Retinal pigment epithelial cell (primary cell): ENCODE measurements at places on chromosomes 5 and 9.

DNA sequence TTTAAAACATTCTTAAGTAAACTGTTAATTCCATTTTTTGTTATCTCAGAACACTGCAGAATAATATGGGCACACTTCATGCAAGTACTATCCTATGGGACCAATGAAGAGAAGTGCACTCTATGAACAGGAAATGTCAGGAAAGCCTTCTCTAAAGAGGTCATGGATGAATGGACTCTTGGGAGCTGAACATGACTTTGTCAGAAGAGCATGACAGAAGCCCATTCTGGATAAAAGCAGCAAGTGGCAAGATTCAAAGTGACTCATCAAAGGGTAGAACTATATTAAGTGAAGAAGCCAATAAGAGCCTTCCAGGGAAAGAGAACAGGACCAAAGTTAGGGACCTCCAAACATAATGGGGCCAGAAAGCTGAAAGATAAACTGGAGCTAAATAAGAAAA, 94.0 kb downstream of the RAPGEF6 start:
- no peak for DNase-seq

DNA sequence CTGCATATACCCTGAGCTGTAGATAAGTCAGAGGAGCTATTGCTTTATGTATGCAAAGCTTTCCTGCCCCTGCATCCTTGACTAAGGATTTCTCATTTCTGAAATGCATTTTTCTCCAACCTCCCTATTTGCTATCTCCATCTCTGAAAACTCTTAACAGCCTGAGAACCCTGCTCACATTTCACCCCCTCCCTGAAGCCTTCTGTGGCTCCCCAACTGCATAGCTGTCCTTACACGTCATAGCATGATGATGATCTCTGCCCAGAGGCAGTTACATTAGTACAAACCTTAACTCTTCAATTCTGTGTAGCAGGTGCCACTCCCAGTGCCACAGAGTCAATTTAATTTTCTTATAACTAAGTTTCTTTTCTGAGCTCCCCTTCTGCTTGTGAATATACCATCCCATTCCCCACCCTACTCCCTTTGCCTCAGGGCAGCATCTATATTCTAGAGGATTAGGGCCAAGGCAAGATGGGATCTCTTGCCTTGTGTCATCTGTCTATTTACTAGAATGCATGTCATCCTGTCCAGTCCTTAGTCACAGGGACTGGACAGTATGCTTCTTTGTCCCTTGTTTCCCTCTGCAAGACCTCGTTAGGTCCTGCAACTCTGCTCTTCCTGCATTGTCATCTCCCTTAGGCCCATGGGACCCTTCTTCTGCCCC, 149.7 kb upstream of the SPRY4 start:
- DNase-seq = no peak

GRCh38 chr5:107572715-107573368, 97.9 kb downstream of the EFNA5 start:
- no peak for DNase-seq

GRCh38 chr9:138015021-138015829, 137.6 kb downstream of the CACNA1B start:
- DNase-seq = no peak

DNA sequence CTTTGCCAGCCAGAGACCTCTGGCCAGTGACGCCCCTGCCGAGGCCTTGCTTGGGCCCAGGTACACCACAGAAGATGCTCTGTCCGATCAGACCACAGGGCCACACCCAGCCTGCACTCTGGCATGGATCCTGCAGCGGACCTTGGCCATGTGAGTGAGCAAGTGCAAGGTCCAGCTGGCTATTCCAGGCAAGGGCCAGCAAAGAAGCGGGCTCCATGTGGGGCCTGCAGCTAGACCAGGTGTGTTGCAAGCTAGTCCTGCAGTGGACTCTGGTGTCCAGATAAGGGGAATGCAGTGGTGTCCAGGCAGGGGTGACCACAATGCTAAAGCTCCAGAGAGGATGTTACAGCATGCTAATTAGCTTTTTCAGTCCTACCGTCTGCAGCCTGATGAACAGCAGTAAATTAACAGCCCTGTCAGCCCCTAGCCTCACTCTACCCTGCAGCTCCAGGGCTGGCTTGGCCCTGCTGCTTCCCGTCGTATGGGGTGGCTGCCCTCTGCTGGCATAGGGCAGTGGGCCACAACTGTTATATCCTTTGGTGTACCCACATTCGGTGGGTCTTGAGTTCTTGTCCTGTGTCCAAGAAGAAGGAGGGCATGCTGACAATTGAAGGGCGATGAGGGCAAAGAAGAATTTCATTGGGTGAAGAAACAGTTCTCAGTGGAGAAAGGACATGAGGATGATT, 284.5 kb upstream of the POU5F2 start:
- no peak for DNase-seq

DNA sequence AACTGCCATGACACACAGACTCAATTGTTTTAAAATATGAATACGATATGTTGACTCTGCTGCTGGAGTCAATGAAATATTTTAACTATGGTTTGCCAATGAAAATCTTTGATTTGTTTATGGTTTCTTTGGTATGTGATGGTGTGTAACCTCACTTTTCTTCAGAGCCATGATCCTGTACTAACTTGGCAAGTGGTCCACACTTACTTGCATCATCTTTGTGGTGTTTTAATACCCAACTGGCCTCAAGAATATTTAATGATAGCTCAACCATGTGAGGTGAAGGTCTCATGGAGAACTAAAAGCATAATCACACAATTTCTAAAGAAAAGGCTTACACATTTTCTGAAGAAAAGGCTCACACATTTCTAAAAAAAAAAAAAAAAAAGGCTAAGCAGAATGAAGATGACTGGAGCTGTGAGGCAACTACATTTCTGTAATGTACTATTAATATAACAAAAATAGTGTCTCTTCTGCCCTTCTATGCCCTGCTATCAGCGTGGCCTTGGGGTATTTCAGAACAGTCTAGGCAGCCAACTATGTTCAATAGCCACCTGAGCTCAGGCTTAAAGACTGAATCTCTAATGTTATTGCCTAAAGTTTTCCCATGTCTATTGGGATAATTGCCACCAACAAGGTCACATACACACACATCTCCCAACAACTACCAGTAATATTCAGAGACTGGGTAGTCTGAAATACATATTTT, 395.0 kb downstream of the MLLT3 start:
- no peak for DNase-seq

DNA sequence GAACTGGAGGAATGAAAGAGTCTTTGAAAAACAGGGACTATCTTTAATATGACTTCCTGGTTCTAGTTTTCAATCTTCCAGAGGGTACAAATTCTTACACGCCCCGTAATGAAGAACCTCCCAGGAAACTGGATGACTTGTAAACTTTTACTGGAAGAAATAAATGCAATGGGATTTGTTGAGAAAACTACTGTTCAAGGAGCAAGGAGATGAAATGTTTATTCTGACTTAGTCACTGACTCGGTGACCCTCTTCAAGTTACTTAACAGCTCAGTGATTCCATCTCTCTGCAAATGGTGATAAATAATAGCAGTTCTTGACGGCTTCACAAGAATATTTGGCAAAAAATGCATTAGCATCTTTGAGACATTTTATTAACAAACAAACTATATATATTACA, 858.6 kb downstream of the PTPRD start:
- DNase-seq = no peak

- no peak for DNase-seq
Observed at GRCh38 chr5:91090995-91091394, 292.1 kb downstream of the ARRDC3 start.

- no peak for DNase-seq
Observed at GRCh38 chr5:68255305-68256120, 40.0 kb downstream of the PIK3R1 start.

- no peak for DNase-seq
Observed at GRCh38 chr5:172921906-172922305, 37.3 kb upstream of the RPL26L1 start.

DNA sequence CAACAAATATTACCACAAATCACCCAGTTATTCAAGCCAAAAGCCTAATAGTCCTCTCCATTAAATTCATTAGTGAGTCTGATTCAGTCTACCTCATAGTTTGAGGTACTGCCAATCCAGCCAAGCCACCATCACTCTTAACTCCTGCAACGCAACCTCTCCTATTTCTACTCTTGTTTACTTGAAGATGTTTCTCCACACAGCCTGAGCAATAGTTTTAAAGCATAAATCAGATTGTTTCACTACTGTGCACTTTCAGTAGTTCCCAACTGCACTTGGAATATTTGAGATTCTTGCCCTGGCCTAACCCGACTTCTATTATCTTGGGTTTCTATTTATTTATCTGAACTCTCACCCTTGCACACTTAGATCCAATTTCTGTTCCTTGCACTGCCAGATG, 85.5 kb downstream of the YIPF5 start:
- no peak for DNase-seq

- no peak for DNase-seq
Observed at GRCh38 chr5:93425096-93425495, 155.9 kb downstream of the NR2F1-AS1 start.

- no peak for DNase-seq
Observed at GRCh38 chr5:113354055-113354454, 80.7 kb downstream of the TSSK1B start.

GRCh38 chr5:43753069-43753468, 150.1 kb downstream of the NNT start:
- no peak for DNase-seq

DNA sequence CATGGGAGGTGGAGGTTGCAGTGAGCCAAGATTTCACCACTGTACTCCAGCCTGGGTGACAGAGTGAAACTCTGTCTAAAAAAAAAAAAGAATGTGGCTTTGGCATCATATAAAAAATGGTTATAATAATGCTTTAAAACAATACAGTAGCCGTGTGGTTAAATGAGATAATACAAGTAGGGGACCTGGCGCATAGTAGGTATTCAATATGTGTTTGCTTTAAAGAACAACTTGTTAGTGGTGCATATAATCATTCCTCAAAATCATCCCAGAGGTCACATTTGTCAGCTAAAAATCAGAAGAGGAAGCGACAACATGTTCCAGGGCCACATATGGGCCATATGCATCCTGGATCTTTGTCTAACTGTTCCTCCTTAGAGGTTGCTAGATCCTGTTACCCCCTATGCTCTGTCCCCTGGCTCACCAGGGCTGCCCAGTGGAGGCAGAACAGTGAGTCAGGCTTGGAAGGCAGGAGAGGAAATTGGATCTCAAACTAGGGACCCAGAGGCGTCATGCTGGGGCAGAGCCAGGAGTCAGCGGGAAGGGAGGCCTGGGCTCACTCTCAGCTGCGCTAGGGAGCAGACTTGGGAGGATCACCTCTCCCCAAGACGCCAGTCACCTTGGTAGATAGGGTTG, 27.7 kb downstream of the LHX6 start:
- DNase-seq = no peak

DNA sequence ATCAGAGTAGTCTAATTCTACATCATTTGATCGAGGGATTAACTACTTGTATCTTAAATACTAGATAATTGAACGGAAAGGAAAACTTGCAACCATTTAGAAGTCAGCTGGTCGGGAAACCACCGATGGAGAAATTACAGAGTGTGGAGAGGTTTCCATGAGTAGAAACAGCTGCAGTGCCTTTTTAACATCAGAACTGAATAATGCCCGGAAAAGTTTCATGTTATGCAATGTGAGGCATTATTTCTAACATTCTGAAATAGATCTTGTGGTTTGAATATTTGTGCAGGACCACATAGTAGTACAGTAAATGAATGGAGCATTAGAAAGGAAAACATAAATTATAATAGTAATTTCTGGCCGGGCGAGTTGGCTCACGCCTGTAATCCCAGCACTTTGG, 88.1 kb upstream of the RNF180 start:
- no peak for DNase-seq

DNA sequence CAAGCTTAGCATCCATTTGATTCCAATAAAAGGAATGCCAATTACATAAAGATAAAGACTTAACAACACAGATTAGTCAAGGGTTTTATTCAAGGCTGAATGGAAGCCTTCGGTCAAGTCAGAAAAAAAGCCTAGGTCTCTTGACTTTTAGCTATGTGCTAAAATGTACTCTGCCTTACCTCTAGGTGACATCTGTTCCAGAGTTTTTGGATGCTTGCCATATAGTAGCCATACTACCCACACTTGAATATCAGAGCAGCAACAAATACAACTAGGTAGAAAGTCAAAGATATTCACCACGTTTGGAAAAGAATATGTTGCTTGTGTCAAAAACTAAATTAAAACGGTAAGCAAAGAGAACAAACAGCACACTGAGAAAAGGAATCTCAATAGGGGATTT, 484.7 kb downstream of the ELAVL2 start:
- no peak for DNase-seq
